ENCODE measurements at places on chromosomes 2 and 18.

DNA sequence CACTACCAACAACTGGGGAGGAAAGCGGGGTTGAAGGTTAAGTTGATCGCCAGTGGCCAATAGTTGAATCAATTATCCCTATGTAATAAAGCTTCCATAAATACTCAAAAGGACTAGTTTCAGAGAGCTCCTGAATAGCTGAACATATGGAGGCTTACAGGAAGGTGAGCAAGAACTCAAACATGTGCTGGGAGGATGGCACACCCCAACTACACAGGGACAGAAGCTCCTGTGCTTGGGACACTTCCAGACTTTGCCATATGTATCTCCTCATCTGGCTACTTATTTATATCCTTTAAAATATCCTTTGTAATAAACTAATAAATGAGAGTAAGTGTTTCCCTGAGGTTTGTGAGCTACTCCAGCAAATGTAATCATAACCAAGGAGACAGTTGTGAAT is 115.7 kb downstream of the HNMT start:
- DNase-seq = peak; percentile 62

GRCh38 chr2:97788986-97789644 is 75.7 kb downstream of the ZAP70 start:
- no peak for DNase-seq

GRCh38 chr2:10022041-10022421 is 21.3 kb upstream of the KLF11 start:
- DNase-seq = no peak

DNA sequence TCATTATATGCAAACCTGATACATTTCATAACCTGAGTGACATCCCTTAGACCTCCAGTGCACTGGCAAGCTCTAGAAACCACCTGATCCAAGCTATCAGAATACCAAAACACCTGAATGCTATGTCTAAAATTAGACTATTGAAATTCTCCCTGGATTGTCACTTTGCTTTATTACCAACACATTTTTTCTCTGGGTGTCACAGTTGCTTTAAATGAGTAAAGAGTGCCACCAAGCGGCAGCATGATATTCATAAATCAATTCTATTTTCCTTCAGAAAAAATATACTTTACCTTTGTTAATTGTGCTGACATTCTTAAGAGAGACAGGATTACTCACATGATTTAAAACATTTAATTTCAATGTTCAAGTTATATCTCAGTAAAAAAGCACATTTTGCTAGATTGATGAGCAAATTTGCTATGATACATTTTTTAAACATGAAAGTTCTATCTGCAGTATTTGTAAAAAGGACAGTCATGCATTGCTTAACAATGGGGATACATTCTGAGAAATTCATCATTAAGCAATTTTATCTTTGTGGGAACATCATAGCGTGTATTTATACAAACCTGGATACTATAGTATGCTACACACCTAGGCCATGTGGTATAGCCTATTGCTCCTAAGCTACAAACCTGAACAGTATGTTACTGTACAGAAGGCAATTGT is 338.4 kb upstream of the SLC39A10 start:
- peak; percentile 79 for DNase-seq

- no peak for DNase-seq
These were observed 167.5 kb downstream of the ARL4C start for GRCh38 chr2:234329202-234329960.

Data from NCI-H1694 treated with DMSO at 0.1 percent for 48 hours (cell line).